GM20000 (cell line): ENCODE measurements at places on chromosomes 6 and 20.

DNA sequence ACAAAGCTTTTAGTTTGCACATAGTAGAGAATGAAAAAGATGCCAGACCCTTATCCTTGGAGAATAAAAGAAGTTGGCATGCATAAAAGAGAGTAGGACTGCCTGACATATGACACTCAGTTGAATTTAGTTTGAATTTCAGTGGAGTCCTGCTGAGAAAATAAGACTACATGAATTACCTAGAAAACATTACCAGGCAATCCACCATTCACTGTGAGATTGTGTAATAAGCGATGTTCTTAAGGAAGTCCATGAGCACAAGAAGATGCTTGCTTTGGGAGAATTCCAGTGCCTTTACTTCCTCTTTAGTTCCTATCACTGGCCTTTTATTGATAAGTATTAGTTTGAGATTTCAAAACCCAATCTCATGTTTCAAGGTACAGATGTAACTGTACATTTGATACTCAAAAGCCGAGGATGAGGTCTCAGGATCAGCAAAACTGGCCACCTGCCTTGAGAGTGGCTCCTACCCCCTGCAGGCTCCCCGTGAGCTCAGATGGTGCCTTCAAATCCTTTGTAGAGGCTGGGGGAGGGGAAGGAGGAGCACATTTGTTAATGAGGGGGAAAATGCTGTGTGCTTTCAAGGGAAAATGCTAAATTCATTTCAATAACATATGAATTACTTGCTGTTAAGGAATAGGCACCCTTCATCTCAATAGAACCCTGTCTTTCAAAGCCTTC lies 11.2 kb upstream of the UNC93A start:
- DNase-seq, result no peak

- DNase-seq, result no peak
Observed at GRCh38 chr6:11701573-11701972, 77.0 kb downstream of the ADTRP start.

GRCh38 chr6:23106951-23107350 lies 537.6 kb downstream of the HDGFL1 start:
- DNase-seq, result no peak

- peak; percentile 49 for DNase-seq
Observed at GRCh38 chr6:6003621-6004366, 2.9 kb downstream of the NRN1 start.

- DNase-seq, result no peak
Observed at GRCh38 chr6:41958022-41958856, 16.6 kb upstream of the CCND3 start.

GRCh38 chr20:59151820-59152219 lies 11.8 kb upstream of the ZNF831 start:
- DNase-seq, result no peak

DNA sequence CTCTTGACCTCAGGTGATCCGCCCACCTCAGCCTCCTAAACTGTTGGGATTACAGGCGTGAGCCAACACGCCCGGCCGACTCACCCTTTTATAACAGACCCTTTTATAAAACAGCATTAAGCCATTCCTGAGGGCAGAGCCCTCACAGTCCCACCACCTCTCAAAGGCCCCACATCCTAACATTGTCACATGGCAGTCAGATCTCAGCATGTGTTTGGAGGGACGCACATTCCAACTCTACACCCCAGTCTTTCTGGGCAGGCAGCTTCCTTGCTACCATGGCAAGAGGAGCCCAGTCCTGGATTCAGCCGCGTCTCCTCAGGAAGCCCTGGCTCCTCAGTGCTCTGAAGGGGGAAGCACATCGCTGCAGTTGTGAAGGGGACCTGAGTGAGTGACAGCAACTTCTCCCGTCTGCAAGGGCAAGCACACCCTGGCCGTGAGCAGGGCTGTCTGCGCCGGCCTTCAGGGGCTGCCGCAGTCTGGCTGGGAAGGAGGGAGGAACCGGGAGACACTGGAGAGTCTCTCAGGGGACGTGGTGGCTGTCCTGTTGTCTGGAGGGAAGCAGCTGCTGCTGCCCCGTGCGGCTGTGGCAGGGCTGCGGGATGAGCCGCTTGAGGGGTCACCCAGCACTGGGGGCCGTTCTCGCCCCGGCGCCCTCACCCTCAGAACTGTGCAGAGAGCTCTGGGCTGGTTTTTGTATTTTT lies 15.9 kb downstream of the OSBPL2 start:
- no peak for DNase-seq

GRCh38 chr6:99359800-99360199 lies 10.3 kb upstream of the FAXC start:
- DNase-seq, result no peak

DNA sequence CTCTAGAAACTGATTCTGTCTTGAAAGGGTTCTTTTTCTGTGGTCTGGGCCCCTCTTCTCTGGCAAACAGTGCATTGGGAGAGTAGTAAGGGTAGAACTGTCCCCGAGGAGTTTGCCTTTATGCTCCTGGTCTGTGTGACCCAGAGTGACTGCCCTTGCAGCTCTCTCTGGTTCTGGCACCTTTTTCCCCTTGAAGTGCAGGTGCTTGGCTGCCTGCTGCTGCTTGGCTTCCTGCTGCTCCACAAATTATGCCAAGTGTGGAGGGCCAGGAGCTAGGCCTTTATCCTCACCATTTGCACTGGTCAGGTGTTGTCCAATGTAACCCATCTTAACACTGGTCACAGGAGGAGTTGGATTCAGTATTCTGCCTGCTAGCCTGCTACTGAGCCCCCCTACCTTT lies 11.2 kb downstream of the KIZ start:
- DNase-seq, result no peak

- DNase-seq, result no peak
Observed at GRCh38 chr20:33964441-33964840, 29.3 kb upstream of the RALY start.

DNA sequence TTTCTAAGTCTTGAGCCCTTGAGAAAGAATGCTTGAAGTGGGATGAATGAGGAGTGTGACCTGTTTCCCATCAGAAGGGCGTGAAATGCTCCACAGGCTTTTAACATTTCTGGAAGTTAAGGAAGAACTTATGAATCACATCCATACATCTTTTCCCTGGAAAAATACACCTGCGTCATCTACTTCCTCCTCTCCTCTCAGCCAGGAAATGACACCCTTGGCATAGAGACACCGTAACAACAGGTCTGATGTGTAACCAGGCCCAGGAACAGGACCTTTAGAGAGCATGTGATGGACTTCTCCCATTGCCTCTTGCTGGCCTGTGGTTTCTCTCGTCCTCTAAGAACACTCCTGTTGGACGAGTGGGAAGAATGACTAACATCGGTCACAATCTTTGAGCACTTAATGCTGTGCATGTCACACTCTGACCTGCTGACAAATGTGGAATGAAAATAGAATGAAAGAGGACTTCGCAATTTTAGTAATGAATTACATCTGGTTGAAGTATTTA lies 28.5 kb upstream of the CITED2 start:
- DNase-seq, result no peak

DNA sequence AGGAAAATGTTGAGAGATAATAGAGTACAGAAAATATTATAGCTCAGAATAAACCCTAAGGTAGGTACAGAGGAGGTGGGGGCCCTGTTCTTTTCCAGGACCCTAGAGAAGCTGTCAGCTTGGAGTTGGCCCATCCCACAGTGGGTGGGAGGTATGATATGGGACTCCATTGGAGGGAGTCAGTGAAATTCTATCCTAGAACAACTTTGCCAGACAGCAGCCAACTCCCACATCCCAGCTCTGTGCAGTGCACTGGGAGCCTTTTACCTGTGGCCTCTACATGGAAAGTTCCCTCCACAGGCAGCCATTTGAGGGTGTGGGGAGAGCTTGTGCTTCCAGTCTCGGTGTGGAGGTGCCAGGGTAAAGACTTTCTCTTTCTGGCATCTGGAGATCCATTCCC lies 36.8 kb upstream of the CLIC5 start:
- no peak for DNase-seq

- DNase-seq, result no peak
Observed at GRCh38 chr6:37396571-37397180, 36.3 kb upstream of the CMTR1 start.

GRCh38 chr6:22333802-22334201 lies 37.0 kb upstream of the PRL start:
- DNase-seq, result no peak

GRCh38 chr20:23397961-23398360 lies 23.3 kb downstream of the NAPB start:
- DNase-seq, result no peak

DNA sequence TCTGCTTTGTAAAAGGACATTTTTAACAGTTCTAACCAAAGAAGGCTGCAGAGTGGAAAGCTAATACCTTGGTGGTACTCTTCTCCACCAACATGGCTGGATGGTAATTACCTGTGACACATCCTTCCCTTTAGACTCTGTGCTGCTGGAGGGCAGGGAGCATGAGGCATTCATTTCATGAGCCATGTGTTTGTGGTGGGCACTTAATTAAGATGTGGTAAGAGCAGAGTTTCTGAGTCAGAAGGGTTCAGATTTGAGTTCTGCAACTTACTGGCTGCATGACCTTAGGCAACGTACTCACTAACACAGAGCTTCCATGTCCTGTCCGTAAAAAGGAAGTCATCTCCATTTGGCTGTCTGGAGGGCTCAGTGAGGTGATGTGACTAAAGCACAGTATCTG lies 9.1 kb upstream of the ZNF133 start:
- no peak for DNase-seq

GRCh38 chr6:73747289-73747688 lies 51.3 kb downstream of the CD109 start:
- peak; percentile 46 for DNase-seq

DNA sequence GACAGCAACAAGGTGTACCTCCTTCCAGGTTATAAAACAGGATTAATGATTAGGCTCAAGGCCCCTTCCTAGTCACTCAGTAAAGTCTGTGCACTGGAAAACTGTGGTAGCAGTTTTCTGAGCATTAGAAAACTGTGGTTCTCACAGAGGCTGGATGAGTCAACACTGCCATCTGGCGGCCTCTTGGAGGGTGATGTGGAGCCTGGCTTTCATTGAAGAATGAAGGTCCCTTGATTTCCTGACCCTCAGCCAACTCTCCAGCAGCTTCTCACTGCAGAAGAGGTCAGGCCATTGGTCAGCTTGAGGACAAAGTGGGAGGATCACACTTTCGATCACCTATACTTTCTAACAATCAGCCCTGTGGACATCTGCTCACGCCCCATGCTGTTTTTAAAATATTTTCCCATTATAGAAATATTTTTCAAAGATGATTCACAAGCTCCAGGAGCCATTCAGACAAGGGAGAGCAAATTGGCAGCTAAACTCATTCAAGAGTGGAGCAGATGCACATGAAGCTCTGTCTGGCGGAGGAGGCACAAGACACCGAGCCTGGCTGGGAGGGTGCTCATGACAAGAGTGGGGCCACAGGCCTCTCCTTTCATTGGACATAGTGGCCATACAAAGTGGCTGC lies 23.2 kb downstream of the PSMB1 start:
- peak; percentile 72 for DNase-seq

DNA sequence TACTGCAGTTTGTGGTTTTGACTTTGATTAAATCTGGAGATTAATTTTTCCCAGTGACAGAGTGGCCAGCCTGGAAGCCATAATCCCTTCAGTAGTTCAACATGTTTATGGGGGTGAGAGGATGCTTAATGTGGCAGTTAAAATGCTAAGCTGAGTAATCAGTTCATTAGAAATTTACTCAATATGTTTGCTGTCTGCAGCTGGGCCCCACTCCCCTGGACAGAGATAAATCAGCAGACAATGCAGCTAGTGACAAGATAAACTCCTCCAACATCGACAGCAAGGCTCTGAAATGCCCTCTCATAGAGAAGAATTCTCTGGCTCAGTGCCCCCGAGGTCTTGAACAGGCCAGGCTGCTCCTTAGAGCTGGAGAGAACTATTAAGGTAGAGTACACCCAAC lies 101.9 kb downstream of the LRFN2 start:
- DNase-seq, result no peak

- no peak for DNase-seq
Observed at GRCh38 chr20:62762376-62762775, 33.9 kb upstream of the MRGBP start.

DNA sequence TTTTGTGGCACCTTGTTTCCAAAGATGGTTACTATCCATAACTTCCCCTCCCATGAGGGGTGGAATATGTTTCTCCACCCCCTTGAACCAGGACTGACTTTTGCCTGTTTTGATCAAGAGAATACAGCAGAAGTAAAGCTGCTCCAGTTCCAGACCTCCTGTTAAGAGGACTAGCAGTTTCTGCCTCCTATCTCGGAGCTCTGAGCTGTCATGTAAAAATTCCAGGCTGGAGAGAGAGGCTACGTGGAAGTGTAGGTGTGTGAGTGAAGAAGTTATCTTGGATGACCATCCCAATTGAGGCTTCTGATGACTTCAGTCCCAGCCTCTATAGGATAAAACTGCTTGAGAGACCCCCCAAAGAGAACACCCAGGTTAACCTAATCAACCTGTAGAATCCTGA lies 511.7 kb upstream of the IMPG1 start:
- DNase-seq, result no peak

GRCh38 chr6:143261899-143262436 lies 188.5 kb downstream of the ADAT2 start:
- DNase-seq, result no peak
